Glutamatergic neuron (in vitro differentiated cells): ENCODE measurements at places on chromosomes 12 and 14.

DNA sequence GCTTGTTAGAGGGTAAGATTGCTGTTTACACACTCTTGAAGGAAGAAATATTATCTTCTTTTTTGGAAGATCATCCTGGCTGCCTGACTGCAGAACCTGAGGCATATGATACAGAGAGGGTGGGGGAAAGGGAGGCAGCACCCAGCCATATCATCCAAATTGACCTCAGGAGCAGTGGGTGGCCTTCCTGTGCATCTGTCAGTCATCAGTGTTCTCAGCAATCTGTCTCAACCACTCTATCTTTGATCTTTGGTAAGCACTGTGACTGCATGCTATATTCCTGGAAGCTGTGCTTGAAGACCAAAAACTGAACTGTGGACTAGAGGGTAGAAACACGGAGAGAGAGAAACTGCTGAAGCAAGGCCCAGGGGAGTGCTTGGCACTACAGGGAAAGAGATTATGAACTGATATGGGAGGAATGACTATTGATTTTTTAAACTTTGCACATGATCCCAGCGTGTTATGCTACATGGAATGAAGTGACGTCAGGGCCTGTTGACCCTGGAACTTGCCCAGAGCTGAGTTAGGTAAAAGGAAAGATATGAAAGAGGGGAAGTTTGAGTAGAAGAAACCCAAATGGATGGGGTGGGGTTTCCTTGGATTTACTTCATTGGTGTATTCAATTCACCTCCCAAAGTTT, 171.5 kb downstream of the ASCL1 start:
- DNase-seq, result no peak

GRCh38 chr14:64824471-64824870, 55.2 kb downstream of the SPTB start:
- no peak for DNase-seq

DNA sequence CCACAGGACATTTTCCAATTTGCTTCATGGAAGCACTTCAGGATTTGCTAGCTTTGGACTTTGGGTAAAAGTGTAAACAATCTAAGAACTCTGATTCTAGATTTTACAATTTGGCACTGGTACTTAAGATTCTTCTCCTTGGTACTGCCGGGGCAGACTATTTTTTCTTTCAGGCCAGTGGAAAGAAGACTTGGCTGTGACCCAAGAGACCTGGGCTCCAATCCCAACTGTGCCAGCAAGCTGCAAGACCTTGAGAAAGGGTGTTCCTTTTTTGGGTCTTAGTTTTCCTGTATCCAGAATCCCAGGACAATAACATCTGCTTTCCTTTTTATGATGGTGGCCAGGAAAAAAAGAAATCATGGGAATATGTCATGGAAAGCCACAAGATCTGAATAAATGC, 148.1 kb upstream of the CRY1 start:
- DNase-seq, result no peak

GRCh38 chr12:18646286-18646890, 91.4 kb downstream of the PLCZ1 start:
- no peak for DNase-seq

DNA sequence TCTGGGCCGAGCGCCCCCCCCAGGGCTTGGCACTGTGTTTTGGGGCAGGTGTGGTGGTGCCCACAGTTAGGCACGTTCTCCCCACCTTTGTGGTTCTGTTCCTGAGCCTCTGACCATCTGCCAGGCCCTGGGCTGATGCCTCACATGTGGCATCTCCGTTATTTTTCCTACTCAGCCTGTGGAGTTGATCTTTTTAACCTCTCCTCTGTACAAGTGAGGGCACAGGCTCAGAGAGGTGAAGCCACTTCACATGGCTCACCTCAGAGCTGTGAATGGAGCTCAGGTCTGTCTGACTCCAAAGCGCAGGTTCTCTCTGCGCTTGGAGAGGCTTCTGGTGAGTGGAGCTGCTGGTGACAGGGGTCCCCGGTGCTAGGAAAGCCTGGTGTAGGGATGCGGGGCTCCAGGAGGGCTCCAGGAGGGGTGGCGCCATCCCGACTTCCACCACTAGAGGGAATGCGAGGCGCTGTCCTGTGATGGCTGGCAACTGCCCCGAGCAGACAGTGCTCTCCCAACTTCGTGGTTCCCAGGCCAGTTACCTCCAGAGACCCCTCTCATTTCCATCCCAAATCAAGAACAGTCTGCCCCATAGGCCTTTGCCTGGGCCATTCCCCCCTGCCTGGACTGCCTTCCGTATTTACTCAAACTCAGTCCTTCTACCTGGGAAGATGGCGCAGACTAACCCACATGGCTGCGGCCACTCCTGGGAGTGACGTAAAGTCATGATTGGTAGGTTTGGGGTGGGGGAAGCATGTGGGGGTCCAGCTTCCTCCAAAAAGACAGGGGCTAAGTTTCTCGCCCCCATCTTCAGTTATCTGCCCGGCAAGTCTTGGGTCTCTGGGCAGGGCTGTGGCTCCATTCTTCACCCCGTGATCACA, 9.9 kb downstream of the BCL7A start:
- peak; percentile 87 for DNase-seq

DNA sequence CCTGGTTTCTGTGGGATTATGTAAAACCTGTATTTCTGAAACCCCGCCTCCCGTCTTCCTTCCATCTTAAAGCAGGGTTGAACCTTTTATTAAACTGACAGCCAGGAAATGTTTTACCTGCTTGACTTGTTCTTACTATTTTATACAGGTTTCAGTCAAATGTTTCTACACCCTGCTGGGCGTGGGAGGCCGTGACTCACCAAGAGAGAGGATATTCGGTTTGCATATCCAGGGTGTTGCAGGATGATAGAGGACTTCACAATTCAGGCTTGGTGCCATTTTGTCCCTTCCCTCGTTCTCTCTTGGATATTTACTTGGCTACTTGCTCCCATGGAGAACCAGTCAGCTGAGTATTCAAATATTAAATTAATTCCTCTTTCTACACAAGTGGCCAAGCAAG, 69.7 kb downstream of the ARF6 start:
- DNase-seq, result no peak

GRCh38 chr12:109589240-109589590, 15.6 kb downstream of the MVK start:
- no peak for DNase-seq

- DNase-seq, result no peak
Observed at GRCh38 chr12:88113871-88114270, 28.0 kb downstream of the CEP290 start.

- no peak for DNase-seq
Observed at GRCh38 chr12:19419086-19419485, 20.2 kb upstream of the AEBP2 start.

DNA sequence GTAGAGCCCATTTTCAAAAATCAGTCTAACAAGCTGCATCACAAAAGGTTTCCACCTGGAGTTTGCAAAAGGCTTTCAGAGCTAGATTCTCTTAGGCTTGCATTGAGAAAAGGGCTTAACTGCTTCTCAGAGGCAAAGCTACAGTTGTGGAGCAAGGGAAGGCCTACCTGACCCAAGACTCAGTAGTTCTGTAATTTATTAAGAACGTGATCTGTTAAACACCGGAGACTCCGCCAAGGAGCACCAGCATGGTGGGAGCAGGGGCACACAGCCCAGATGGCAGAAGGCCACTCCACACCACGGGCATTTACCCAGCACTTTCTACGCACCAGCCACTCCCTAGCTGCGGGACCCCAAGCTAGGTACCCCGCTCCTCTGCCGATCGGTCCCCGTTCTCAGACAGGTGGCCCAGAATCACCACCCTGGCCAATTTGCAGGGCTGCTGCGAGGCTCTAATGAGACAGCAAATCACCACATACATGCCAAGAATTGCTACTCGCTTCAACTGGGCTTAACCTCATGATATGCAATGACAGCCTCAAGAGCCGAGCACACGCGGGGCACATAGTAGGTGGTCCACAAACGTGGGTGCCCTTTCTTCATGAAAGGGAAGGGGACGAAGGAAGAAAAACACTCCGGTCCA, 1.5 kb downstream of the ITPK1 start:
- DNase-seq, result no peak

DNA sequence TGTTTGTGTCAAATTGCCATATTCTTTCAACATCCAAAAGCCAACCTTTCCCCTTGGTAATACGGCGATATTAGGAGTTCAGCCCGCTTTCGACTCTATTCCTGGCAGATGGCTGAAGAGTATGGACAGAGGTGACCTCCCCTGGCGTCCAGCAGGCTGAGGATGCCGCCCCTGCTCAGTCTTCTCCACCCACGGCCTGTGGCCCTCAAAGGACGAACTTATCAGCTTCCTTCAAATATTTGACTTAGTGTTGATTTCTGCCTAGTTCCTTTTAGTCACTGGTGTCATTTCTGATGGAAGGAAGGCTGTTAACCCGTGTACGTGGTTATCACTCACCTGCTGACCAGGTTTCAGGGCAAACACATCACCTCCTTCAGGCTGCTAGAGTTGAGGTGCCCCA, 65.0 kb downstream of the TESC start:
- DNase-seq, result no peak

DNA sequence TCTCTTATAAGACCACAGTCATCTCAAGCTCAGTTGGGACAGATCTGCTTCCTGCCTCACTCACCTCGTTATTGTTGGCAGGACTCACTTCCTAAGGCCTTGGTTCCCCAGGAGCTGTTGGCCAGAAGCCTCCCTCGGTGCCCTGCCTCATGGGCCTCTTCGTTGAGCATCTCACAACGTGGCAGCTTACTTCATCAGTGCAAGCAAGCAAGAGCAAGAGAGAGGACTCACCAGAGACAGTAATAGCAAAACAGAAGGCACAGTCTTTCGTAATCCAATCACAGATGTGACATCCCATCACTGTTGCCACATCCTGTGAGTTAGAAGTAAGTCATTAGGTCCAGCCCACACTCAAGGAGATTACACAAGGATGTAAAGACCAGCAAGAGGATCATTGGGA, 5.1 kb upstream of the NUMB start:
- no peak for DNase-seq

- no peak for DNase-seq
Observed at GRCh38 chr12:131525795-131526508, 184.9 kb upstream of the SFSWAP start.
